Daoy (cell line): ENCODE measurements at places on chromosomes 3 and 15.

DNA sequence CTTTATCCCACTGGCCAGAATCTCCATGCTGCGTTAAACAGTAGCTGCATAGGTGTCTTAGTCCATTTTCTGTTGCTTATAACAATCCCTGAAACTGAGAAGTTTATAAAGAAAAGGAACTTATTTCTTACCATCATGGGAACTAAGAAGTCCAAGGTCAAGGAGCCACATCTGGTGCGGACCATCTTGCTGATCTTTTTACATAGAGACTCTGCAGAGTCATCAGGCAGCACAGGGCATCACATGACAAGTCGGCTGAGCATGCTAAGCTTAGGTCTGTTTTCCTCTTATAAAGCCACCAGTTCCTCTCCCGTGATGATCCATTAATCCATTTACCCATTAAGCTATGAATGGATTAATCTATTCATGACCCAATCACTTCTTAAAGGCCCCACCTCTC lies 22.4 kb upstream of the FAM174B start:
- no peak for DNase-seq

DNA sequence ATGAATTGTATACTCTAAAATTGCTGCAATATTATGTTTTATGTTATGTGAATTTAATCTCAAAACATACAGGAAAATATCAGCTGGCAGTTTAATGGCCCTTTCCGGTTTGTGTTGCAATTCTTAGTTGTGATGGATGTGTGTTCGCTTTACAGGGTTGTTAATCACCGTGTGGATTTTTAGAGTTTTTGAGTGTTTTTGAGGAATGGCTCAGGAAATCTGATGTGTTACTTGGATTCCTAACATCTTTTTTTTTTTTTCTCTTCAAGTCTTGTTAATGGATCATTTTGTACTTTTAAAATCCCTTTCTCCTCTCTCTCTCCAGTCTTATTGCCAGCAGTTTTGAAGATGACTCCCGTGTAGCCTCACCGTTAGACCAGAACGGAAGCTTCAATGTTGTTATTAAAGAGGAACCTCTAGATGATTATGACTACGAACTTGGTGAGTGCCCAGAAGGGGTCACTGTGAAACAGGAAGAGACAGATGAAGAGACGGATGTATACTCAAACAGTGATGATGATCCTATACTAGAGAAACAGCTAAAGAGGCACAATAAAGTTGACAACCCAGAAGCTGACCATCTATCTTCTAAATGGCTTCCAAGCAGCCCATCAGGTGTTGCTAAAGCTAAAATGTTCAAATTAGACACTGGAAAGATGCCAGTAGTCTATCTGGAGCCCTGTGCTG lies 35.7 kb downstream of the MGA start:
- peak; percentile 6 for DNase-seq

GRCh38 chr3:119481079-119481478 lies 12.3 kb downstream of the POGLUT1 start:
- no peak for DNase-seq

DNA sequence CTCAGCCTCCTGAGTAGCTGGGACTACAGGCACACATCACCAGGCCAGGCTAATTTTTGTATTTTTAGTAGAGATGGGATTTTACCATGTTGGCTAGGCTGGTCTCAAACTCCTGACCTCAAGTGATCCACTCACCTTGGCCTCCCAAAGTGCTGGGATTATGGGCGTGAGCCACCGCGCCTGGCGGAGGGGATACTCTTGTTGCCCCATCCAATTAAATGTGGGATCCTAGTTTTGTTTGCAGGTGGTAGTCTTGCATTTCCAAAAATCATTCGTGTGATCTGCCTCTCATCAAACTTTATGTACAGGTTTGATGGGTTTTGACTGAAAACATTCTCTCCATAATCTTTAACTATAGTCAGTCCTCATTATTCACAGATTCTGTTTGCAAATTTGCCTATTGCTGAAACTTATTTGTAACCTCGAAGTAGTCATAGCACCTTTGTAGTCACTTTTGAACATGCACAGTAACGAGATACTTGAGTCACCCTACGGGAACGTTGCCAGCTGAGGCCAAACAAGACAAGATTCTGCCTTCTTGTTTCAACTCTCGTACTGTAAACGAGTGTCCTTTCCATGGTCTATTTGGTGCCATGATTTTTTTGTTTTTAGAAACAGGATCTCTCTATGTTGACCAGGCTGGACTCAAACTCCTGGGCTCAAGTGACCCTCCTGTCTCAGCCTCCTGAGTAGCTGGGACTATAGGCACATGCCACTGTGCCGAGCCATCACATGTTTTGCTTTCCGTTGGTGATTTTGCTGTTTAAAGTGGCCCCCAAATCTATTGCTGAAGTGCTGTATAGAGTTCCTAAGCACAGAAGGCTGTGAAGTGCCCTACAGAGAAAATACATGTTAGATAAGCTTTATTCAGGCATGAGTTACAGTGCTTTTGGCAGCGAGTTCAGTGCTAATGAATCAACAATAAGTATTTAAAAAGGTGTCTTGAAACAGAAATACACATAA lies 8.1 kb upstream of the MAPK6 start:
- peak; percentile 97 for DNase-seq

GRCh38 chr3:125128861-125129501 lies 73.2 kb upstream of the HEG1 start:
- peak; percentile 75 for DNase-seq

- no peak for DNase-seq
These were observed 120.2 kb downstream of the TFDP2 start for GRCh38 chr3:142029052-142029642.
